Thymus (tissue), 14 donors: ENCODE measurements at places on chromosomes 3 and 15. TPM values are rescaled to one million over a fixed set of nuclear protein-coding genes. Genes with fewer than 3 reads are reported as not detected.
A peak's percentile ranks its signal among the peaks of the same experiment; 100 is the strongest.

DNA sequence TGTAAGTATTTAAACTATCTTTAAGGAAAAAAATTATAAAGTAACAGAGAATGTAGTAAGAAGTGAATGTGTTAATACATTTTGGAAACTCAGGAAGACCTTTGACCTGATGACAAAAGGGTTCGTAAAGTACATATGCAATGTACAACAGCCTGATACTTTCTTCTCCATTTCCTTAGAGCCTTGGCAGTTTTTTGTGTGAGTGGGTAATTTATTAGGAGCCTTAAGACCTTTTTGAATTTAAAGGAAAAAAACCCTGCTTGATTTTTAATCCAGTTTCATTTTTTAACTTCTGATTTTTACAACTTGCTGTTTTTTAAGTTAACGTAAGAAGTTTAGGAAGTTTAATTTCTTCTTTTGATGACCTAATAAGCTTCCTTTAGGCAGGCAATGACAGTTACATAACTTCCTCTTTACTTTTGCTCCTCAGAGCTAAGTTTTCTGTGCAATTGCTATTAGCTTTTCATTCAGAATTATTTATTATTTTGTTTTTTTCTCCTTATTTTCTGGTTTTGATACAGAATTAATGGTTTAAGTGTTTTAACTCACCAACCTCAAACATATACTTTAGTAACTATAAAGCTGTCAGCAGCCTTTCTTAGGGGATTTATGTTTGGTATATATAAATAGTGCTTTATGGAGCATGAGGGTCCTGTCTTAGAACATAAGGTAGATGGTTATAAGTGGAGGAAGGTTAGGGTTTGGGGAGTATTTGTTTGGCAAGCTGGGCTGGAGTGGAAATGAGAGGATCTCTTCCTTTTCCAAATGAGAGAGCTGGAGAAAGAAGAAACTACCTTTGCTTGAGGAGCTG, 35.2 kb downstream of the ARMC8 start:
- no peaks in the 10 kb centered on the region for H3K4me1 ChIP-seq
- no peaks in the 10 kb centered on the region for H3K27me3 ChIP-seq
- H3K36me3 ChIP-seq: peaks cover 42% of the 10 kb centered on the region

DNA sequence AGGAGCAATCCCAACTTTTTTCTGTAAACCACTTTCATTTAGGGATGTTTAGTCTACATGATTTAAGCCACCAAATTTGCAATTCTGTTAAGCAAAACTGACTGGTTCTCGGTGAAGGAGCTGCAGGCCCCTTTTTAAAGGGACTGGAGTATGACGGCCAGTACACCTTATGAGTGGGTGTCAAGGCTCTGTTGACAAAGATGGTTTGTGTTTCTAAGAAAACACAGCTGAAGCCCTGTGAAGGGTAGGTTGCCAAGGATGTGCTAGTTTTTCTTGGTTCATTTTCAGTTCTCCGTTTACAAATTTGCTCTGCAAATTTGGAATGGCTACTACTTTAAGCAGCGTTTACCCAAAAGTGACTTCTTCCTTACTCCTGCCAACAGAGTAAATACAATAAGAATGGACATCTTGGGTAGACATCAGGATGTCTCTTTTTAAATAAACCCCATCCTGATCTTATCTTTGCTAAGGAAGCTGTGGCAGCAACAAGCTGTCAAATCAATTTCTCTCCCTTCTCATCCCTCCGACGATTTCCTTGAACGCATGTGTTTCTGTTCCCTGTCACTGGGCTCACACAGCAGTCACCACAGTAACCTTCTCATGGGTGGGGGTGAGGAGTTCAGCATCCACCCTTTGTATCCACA, 58.2 kb upstream of the CMTM8 start:
- DNase-seq: no peak
- H3K27me3 ChIP-seq: no peaks in the 10 kb centered on the region
- no peak overlapping the region for H3K27ac ChIP-seq
- H3K4me1 ChIP-seq: no peaks in the 10 kb centered on the region
- no peaks in the 10 kb centered on the region for H3K36me3 ChIP-seq
- no peak overlapping the region for H3K4me3 ChIP-seq

DNA sequence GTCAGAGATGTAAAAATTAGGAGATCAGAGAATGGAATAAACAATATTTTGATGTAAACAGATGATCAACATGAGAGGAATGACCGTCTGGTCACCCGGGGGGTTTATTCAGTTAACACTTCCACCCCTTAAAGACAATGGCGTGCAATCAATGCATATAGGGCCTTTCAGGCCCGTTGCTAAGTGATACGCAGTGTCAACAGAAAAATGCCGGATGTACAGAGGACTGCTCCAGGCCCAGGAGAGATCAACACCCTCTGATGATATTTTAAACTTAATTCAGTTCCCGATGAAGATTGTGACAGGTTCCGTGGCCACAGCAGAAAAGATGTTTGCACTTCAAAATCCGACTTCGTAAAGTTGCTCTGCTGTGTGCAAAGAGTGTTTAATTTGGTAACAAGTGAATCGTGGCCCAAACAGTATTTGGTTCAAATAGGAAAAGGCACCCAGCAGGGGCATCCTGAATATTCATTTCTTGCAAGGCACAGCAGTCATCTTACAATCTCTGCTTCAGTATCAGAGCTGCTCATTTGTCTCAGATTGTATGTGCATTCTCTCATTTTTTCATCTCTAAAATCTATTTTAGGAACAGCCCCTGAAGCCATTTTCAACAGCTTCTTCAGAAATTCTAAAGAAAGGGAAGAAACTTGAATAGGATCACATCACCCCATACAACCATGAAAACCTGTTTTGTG, 72.6 kb downstream of the FOXB1 start:
- H3K27me3 ChIP-seq: no peaks in the 10 kb centered on the region
- no peak for DNase-seq
- no peak overlapping the region for H3K27ac ChIP-seq
- H3K4me3 ChIP-seq: no peak overlapping the region
- H3K36me3 ChIP-seq: no peaks in the 10 kb centered on the region

- no peak within 1 kb of the TSS for H3K4me3 ChIP-seq
- peaks cover 18% of the 10 kb centered on the region for H3K36me3 ChIP-seq
Measured at GRCh38 chr3:10292505-10293419, at the start of gene GHRL. GHRL (minus strand) TSS chr3:10292947; CDS start chr3:10290180, 2,767 bp downstream.

DNA sequence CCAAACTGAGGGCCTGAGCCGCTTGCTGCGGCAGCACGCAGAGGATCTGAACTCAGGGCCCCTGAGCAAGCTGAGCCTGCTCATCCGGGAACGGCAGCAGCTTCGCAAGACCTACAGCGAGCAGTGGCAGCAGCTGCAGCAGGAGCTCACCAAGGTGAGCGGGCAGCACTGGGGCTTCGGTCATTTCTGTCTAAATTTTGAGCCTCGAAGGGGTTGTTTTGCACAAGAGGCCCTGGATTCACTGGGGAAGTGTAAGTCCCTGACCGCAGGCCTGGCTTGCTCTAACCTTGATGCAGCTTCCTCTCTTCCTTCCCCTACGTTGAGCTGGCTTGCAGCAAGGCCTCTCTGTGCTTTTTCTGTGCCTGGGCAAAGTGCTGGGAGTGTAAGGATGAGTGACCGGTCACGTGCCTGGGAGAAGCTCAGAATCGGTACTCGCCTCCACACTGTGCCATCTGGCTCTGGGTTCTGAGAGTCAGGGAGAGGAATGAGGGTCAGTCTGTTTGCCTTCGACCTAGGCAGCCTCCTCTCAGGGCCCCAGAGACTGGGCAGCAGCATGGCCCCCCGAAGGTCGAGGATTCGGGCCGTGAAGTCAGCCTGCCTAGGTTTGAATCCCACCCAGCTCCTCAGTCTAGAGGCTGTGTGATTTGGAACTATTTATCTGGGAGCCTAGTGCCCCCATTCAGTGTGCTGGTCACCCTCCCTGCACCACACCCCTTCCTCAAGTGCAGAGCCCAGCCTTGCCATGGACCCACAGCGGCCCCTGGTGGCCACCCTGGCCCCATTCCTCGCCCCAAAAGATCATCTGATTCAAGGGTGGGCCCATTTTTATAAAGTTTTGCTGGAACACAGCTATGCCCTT, 1.4 kb downstream of the FES start:
- no peaks in the 10 kb centered on the region for H3K4me1 ChIP-seq
- H3K27ac ChIP-seq: no peak overlapping the region

- H3K36me3 ChIP-seq: no peaks in the 10 kb centered on the region
- H3K4me3 ChIP-seq: no peak overlapping the region
- no peak overlapping the region for H3K27ac ChIP-seq
- DNase-seq: no peak
- no peaks in the 10 kb centered on the region for H3K4me1 ChIP-seq
Measured at GRCh38 chr15:100559330-100559729, 30.6 kb upstream of the CERS3 start.

DNA sequence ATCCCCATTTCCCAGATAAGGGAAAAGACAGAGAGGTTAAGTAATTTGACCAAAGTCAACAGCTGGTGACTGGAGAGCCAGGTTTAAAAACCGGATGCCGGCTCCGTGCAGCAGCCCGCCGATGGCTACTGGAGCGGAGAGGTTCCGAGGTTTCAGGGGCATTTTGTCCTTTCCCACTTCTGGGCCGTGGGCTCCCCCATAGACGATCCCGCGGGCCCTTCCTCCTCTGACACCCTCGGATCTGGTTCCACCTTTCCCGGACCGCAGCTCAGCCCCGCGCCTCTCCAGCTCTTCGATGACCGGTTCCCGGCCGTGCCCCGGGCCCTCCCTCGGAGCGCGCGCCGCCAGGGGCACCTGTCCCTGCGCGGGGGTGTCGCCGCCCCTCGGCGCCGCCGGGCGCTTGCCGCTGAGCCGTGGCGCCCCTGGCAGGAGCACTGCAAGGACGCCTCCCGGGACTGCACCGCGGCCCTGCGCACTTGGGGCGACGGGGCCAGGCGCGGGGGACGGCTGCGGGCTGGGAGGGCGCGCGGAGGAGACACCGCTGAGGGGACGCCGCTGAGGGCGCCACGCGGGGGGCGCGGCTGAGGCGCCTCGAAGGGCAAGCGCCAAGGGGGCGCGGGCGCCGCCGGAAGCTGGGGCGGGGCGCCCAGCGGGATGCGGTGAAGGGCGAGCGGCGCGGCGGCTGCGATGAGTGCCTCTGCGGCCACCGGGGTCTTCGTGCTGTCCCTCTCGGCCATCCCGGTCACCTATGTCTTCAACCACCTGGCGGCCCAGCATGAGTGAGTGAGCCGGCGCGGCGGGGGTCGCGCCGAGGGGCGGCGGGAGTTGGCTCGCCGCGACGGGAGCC, at the start of gene TM6SF1:
Gene TM6SF1 (plus strand): TSS at position 652 of the 847 bp plus-strand sequence. CDS start 36 bp downstream, at position 688.
- peaks cover 25% of the 10 kb centered on the region for H3K27me3 ChIP-seq
- no peaks in the 10 kb centered on the region for H3K36me3 ChIP-seq
- H3K4me1 ChIP-seq: peaks cover 9% of the 10 kb centered on the region
- peak; percentile 29 for DNase-seq
- no peak within 1 kb of the TSS for H3K27ac ChIP-seq

DNA sequence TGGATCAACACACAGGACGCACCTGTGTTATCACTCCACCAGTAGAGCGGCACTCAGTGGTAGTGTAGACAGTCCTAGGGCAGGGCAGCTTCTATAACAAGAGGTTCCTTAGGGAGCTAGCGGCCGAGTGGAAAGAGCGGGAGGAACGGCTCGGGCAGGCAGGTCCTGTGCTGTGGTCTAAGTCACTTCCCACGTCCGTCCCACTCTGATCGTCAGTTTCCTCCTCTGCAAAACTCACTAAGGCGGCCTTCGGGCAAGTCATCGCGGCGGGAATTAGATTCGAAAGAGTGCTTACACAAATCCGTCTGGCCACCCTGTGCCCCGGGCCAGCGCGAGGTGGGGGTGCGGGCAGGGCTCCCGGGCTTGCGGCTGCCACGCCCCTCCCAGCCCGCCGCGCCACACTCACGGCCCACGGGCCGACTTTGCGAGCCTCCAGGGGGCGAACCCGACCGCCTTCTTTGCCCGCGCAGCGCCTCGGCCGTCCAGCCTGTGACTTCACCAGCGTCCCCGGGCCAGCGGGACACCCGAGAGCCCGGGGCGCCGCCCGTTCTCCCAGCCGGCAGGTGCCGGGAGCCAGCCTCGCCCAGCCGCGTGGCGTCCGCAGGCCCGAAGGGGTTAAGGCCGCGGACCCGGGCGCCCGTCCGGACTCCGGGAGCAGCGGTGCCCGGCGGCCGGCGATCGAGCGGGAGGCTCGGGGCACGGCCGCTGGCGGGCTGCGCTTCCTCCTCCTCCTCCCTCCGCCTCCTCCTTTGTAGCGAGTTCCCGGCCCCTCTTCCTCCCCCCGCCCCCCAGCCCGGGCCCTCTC, 416 bp upstream of the CORO2B start:
- no peak for DNase-seq
- H3K27ac ChIP-seq: no peak overlapping the region

DNA sequence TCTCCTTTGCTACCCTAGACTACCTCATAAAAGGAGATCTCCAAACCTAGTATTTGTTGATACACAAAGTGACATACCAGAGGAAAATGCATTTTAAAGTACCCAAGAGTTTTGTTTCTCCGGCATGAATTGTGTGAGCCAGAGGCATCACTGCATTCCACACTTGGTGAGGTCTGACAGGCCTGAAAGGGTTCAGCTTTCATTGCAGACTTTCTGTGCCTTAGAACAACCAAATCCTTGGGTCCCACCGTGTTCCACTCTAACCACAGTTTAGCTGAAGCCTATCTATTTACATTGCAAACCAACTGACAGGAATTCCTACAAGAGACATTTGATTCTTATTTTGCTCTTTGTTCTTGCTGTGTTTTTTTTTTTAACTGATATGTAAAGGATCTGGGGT, 21.0 kb upstream of the EID1 start:
- H3K4me3 ChIP-seq: no peak overlapping the region
- no peaks in the 10 kb centered on the region for H3K4me1 ChIP-seq
- H3K27me3 ChIP-seq: no peaks in the 10 kb centered on the region
- no peak overlapping the region for H3K27ac ChIP-seq
- no peak for DNase-seq

DNA sequence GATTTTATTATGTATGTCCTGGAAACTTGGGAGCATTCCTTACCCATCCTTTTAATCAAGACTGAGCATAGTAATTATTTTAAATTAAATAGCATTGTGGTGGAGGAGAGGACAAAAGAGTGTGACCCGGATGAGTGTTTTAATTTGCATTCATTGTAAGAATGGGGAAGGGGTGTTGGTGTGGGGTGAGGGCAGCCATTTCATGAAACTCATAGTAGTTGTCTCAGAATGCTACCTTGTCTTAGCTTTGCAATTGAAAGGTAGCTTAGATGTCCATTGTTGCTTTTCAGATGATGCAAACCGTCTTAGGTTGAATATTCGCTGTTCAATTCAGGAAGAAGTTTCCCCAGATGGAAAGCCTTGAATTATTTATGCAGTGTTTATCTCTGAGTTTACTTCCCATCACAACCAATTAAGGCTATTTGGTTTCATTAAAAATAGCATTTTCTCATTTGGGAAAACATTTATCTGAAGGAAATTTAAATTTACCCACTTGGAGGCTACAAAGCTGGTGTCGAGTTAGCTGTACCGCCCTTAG, 328.4 kb downstream of the FEZF2 start:
- no peak overlapping the region for H3K27ac ChIP-seq
- no peak overlapping the region for H3K4me3 ChIP-seq
- H3K36me3 ChIP-seq: no peaks in the 10 kb centered on the region

DNA sequence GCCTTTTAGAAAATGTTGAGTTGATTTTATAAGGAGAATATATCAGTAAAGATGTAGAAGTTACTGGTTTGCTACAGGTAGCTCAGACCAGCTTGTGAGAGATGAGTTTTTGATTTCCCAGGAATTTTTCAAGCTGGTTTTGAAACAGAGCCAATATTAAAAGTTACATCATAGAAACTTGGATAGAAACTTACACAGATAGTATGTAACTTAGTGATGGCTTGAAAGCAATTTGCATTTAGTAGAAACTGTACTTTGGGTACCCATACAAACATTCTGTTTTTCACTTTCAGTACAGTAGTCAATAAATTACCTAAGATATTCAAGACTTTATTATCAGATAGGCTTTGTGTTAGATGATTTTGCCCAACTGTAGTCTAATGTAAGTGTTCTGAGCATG, 93.4 kb downstream of the RBMS3 start:
- H3K4me1 ChIP-seq: peaks cover 2% of the 10 kb centered on the region
- no peak for DNase-seq
- H3K27me3 ChIP-seq: no peaks in the 10 kb centered on the region
- no peak overlapping the region for H3K4me3 ChIP-seq

The EBLN2 gene
- 4.2 TPM for total RNA-seq

The ANKDD1A gene
- total RNA-seq: 1.2 TPM

The CCDC54 gene
- total RNA-seq: not detected

The PARP15 gene
- 6.8 TPM for total RNA-seq

The SNTN gene
- not detected for total RNA-seq
